ENCODE measurements at places on chromosomes 2 and 18.
A peak's percentile ranks its signal among the peaks of the same experiment; 100 is the strongest.

DNA sequence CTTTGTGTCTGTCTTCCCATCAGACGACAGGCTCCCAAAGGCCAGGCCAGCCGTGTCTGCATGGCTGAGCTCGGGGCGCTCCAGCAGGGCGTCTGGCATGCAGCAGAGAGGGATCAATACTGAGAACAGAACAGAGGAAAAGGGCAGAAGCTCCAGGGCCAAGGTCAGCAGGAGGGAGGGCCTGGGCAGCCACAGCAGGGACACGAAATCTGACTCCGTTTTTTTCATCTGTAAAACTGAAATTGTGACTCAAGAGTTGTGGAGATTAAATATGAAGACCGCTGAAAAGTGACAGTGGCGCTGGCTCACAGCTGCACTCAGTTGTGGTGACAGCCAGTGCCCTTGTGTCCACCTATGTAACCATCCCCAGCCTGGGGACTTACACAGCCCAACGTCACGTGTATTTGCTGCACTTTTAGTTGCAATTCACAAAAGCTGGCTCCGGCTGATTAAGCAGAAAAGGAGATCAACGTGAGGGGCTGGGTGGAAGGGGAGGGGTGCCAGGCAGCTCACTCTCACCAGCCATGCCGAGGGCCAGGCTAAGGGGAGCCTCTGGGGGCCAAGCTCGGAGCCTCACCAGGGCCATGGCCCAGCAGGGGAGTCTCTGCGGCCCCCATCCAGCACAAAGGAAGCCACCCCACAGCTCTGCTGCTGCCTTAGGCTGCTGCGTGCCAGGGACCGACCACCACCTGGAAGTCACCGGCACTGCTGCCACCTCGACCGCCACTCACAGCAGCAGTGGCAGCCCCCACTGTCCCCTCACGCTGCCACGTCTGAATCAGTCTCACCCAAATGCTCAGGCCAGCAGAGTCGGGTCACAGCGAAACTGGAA, 74.7 kb downstream of the EIPR1 start:
- DNase-seq: no peak

DNA sequence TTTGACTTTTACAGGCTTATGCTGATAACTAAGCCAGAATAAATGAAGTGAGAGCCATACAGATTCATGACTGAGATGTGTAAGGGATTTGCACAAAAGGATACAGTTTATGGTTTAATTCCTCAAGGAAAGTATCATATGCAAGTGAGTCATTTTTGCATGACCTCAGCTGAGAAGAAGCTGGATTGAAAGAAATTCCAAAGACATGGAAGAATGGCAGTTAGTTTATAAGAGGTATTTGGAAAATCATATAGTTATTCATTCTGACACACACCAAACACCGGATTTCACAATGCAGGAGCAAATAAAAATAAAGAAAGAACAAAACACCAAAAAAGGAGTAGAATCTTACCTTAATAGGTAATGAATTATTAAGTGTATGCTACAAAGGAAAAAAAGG, 83.2 kb upstream of the RND3 start:
- no peak for DNase-seq

DNA sequence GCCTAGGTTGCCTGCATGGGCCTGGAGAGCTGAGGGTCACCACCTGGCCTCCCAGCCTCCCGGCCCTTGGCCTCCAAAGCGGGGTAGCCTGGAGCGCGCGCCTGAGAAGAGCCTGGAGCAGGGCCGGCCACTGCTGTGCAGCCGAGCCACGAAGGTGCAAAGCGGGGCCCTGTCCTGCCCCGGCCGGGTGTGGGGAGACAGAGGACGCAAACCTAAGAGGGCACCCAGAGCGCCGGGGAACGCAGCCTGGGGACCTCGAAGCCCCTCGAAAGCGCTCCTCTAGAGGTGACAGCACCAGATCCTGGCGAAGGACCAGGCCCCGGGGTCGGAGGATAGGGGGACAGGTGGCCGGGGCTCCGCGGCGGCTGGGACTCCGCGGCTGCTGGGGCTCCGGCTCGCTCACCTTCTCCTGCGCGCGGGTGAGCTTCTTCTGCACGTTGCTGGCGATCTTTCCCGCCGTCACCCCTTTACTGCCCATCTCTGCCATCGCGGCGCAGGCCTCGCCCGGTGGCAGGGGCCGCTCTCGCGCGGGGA, 430 bp downstream of the BIN1 start:
- no peak for DNase-seq

GRCh38 chr18:59988098-59988706, 88.4 kb downstream of the PMAIP1 start:
- DNase-seq: peak; percentile 48

- no peak for DNase-seq
These were observed 531.2 kb downstream of the PIK3C3 start for GRCh38 chr18:42486271-42486670.

- no peak for DNase-seq
These were observed 263.9 kb downstream of the ALPK2 start for GRCh38 chr18:58364876-58365528.

DNA sequence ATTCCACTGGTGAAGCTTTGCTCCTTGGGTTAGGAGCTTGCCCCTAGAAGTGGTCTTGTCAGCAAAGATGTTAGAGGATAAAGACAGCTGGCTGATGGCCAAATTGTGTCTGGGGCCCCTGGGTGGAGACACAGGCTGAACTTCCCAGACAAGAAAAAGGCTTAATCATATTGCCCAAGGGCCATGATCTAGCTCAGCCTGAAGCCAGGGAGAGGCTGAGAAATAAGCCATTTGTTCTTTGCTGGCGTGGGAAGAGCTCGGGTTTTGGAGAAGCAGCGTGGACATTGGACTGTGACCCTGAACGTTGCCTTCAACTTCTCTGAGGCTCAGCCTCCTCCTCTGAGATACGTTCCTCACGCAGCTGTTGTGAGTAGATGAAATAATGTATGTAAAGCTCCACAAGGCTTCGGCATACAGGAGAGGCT, 153.0 kb downstream of the ZFP36L2 start:
- no peak for DNase-seq

DNA sequence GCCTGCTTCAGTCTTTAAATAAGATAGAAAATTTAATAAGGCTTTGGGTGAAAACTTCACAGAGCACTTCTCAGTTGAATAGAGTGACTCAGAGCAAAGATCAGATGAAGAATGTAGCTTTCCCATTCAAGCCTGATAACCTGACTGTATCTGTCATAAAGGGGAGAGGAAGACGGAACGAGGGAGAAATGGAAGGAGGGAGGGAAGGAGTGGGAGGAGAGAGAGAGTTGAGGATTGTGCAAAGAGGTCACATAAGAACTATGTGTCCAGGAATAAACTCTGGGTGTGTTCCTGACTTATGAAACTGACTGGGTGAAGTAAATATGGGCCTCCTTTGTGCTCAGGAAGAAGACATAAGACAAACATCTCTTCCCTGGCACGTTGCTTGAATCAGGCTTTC, 385.5 kb downstream of the LPIN1 start:
- DNase-seq: no peak

DNA sequence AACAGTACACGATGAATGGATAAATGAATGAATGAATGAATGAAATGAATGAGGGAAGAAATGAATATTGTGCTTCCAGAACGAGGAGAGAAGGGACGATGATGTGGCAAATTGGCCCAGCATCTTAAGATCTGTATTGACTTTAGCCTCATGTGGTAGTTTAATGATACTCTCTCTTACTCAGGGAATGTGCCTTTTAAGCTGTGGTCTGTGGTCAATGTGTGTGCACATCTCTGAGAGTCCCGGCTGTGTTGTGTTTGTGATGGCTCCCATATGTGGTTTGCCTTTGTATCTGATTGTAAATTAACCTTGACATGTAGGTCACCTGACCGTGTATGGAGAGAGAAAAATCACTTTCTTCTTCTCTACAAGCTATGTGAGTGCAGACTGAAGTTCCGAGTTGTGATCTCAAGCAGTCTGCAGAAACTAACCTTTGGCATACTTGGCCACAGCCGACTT, 91.2 kb downstream of the NEDD4L start:
- no peak for DNase-seq

DNA sequence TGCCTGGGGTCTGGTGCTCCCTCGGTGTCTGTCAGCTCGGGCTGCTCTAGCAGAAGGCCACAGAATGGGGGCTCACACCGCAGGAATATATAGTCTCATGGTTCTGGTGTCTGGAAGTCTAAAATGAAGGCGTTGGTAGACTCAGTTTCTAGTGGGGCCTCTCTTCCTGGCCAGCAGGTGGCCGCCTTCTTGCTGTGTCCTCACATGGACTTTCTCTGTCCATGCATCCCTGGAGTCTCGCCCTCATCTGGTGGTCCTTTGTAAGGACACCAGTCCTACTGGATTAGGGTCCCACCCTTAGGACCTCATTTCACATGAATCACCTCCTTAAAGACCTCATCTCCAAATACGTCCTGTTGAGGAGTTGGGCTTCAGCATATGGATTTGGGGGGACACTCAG, 65.7 kb downstream of the RRM2 start:
- no peak for DNase-seq

GRCh38 chr2:221571551-221572218, 419 bp downstream of the EPHA4 start:
- DNase-seq: peak; percentile 59

GRCh38 chr2:188293601-188294351, 2.1 kb downstream of the GULP1 start:
- DNase-seq: peak; percentile 94

DNA sequence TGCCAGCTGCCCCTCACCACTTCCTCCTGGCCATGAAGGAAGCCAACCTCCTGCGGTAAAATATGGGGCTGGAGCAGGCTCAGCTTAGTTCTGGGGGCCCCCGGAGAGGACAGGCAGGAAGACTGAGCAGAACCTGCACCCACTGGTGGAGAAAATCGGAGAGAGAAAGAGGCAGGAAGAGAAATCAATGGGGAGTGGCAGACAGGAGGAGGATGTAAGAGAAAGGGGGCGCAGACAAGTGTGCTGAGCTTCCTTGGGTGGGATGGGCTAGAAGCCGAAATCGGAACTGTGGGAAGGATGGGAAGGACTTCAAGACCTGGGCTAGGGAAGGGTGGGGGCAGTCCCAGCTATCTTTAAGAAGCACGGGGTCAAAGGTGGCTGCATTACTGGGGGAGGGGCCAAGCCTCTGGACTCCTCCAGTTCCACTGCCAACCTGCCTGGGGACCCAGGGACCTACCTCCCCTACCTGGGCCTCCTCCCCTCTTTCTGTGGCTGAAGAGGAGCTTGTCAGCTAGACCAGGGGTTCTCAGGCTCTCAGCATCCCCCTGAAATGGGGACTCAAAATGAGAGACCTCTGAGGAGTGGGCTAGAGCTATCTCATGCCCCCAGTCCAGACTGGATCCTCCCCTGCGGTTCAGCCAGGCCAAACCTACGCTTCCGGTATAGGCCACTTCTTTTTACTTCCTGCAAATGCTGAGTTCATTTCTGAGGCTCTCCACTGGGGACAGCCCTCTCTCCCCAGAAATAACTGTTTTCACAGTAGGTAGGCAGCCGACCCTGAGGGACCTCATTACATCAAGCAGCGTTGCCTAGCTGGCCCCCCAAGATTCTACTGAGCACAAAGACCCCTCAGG, 33.6 kb upstream of the B3GNT7 start:
- no peak for DNase-seq

GRCh38 chr2:43576981-43577892, 18.6 kb downstream of the THADA start:
- peak; percentile 61 for DNase-seq

- no peak for DNase-seq
These were observed 8.3 kb upstream of the PRKAG3 start for GRCh38 chr2:218839888-218840287.

- peak; percentile 48 for DNase-seq
These were observed 577 bp downstream of the EHBP1 start for GRCh38 chr2:62705859-62706720.

DNA sequence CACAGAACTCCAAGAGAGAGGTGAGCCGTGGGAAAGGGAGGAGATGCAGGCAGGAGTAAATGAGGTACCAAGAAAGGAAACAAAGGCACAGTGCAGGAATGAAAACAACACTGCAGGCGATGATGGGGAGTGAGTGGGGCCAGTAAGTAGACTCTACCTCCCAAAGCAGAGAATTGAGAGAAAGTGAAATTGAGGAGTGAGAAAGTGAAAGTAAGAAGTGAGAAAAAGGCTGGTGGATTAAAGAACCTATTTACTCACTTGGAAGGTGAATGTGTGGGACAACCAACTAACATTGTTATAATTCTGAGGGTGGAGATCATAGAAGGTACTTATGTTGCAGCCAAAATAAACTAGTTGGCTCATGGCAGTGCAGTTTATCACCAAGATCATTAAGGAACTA, 193.1 kb upstream of the TMEM200C start:
- no peak for DNase-seq

GRCh38 chr2:121866789-121867188, 111.3 kb downstream of the TSN start:
- DNase-seq: no peak

DNA sequence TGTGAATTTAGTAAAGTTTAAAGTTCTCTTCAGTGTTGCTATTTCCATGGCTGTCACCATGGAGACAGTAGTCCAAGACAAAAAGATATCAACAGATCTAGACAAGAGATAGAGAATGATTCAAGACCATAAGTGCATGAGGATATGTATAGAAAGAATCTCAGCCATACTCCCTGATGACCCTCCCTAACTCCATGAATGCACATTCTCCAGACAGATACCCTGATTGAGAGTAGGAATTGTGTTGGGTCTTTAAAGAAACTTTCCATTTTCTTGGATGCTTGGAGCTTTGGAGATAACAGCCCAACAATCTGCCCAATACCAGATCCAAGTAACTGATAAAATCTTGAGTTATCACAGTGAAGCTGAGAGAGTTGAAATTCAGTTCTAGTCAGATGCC, 1601.2 kb upstream of the CELF4 start:
- DNase-seq: no peak

- no peak for DNase-seq
These were observed 37.5 kb downstream of the RTP5 start for GRCh38 chr2:241906826-241907570.

- no peak for DNase-seq
These were observed 152.5 kb upstream of the POU3F3 start for GRCh38 chr2:104701411-104701911.

DNA sequence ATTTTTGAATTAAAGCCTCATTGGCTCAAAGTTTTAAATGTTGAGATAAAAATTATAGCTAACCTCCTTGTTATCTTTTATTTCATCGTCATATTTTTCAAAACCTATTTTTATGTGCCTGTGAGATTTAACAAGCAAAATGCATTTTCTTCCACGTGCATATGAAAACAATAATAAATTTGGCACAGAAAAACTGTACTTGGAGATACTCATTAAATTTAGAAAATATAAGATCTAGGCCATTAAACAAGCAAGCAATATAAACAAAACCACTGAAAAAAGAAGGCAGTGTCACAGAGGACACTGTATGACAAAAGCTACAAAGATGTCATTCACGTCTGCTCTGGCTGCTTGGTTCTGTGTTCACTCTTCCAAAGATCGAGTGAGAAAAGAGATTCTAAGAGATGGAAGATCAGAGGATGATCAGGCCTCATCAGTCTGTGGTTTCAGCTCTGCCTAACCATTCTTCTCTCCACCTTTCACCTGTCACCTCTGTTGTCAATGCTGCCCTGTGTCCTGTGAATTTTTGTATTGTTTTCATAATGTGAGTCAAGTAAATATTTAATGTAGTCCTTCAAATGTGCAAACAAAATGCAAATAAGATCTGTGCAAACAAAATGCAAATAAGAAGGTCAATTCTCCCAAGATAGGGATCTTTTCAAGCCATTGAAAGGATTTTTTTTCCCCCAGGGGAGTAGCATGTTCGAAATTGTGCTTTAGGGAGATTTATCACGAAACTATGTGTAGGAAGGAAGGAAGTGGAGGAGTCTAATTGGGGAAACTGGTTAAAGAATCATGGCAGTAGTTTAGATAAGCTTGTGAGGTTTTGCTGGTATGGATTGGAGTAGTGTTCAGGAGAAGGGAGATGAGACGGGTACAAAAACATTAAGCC, 138.7 kb upstream of the RBMS1 start:
- peak; percentile 32 for DNase-seq

Data from HAP-1 (cell line).